ENCODE measurements at places on chromosomes 13 and 19.

GRCh38 chr13:93550236-93550635 lies 323.6 kb downstream of the GPC6 start:
- DNase-seq, result no peak

DNA sequence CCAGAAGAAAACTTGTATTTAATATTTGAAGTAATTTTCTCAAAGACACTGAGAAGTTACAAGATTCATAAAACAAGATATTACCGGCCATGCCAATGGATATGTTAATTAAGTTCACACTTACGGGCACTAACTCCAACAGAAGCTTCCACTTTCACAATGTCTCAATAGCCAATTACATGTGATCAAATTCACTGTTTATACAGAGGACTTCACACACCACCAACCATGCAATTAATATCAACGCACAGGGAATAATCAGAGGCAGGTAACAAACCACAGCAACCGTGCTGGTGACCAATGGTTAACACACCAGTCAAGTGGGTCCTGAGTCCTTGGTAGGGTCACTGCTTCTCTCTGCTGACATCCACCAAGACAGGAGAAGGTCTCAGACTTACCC lies 5.9 kb upstream of the ACOD1 start:
- DNase-seq, result no peak

DNA sequence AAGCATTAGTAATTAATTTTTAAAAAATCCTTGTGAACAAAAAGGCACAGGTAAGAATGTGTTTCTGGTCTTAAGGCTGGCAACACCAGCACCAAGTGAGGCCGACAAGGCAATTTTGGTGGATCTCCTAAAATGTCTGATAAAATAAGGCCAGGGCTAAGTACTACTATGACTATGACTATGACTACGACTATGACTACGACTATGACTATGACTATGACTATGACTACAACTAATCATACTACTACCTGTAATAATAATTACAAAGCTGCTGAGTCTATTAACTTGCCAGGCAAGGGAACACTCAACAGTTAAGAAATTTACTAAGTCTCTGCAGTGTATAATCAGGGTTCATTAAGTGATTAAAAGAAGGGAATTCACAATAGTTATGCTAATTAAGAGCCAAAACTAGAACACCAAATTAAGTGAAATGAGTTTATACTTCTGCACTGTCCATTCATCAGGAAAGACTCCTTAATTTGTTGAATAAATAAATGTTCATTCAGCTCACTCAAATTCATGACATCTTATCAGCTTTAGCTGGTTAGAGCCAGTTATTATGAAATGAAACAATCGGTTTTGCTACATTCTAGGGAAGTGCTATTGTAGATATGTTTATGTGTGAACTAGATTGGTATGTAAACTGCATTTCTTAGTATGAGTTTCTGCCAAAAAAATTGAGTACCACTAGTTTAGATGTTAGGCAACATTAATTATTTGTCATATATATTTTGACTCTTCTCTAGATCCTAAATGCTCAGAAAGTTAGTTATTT lies 1626.2 kb upstream of the PCDH20 start:
- no peak for DNase-seq

DNA sequence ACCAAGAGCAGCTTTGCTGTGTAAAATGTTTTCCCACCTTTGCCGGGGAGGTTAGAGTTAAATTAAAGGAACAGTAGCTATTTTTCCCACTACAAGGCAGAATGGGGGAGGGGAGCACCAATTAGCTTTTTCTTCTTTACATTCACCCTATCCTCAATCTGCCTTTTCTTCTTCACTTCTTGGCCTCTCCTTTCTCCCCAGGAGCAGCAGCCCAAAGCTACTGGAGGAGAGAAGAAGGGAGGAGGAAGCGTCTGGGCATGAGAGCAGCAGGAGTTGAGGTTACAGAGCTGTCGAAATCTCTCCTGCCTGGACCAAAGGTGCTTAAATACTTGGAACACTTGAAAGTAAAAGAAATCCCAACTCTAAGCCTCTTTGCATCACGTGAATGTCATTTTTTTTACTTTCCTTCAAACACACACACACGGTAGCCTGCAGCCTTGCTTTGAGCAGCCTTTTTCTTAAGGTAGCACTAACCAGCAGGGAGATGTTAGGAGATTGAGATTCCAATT lies 39.0 kb upstream of the WASF3 start:
- DNase-seq, result no peak

- no peak for DNase-seq
Observed at GRCh38 chr13:27339299-27339698, 68.7 kb downstream of the RASL11A start.

DNA sequence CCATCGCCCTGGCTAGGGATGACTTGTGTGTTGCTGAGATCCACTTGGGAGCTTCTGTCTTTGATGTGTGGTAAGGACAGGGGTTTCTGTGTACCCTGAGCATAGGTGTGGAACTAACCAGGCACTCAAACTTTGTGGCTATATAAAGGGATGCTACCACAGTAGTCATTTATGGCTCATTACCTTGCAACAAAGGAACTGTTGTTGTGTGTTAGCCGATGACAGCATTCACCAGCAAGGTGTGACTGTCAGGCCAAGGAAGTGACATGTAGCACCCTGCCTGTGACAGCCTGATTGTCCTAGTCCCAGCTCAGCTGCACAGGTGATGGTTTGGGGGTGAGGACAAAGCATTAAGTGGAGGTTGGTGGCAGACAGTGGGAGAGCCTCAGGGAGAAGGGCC lies 73.6 kb downstream of the COG3 start:
- peak; percentile 6 for DNase-seq

DNA sequence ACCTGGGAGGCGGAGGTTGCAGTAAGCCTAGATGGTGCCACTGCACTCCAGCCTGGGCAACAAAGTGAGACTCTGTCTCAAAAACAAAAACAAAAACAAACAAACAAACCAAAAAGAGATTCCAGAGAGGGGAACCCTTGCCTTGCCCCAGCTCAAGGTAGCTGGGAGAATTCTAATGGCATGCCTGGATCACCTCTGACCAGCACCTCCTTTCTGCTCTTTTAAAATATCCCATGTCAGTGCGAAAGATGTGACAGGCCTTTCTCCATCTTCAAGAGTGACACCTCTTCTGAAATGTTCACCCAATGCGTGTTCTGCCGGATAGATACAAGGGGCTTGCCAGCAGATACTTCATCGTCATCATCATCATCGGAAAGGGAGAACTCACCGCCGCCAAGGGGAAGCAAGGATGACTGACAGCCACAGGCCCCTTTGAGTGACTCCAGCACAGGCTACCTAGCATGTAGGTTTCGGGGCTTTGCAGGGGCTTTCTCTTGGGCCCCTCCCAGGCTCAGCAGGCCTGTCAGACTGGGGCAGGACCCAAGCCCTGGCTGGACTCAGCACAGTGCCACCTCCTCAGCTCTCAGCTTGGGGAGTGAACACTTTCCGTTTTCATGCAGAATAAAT lies 18.9 kb upstream of the LRP3 start:
- DNase-seq, result no peak

- no peak for DNase-seq
Observed at GRCh38 chr19:4049432-4049831, 17.3 kb downstream of the ZBTB7A start.

DNA sequence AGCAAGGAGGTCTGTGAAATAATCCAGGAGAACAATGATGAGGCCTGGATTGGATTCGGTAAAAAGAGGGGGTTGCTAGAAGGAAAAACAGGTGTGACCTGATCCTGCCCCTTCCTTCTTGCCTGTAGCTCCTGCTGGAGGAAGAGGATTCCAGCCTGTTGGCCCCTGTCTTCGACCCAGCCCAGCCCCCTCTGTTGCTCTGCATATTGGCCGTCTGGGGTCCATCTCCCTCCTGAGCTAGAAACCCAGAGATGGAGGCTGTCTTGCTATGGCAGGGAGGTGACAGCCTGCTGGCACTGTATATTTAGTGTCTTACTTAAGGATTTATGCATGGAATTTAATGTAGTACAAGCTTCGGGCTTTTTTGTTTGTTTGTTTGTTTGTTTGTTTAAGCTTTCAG lies 6.6 kb downstream of the DMRTC2 start:
- DNase-seq, result no peak

DNA sequence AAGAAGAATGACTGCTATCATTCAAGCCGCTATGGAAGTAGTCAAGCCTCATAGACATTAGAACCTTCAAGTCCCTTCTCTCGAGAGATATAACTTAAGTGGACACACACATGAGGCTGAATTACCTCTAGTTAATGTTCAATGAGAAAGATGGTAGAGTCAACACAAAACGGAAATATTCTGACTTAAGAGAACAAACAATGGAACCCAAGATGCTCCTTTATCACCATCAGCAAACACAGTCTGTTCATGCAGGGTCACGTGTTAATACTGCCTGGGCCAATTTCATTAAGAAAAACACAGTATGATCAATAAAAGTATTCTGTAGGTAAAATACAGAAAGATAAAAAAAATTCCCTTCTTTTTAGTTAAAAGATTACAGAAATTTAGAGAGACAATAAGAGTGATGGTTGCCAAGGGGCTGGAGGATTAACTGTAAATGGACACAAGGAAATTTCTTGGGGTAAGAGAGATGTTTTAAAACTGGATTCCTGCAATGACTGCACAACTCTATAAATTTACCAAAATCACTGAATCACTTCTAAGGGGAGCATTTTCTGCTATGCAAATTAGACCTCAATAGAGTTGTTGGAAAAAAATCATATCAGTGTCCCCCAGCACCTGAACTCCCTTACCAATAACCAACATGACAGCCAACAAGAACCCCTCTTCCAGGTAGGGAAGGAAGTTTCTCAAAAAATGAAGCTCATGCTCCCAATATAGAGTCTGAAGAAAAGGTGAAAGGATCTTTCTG lies 256.6 kb downstream of the ABCC4 start:
- DNase-seq, result no peak
